ENCODE measurements at places on chromosomes 7 and 10. TPM values are rescaled to one million over a fixed set of nuclear protein-coding genes. Genes with fewer than 3 reads are reported as not detected.

DNA sequence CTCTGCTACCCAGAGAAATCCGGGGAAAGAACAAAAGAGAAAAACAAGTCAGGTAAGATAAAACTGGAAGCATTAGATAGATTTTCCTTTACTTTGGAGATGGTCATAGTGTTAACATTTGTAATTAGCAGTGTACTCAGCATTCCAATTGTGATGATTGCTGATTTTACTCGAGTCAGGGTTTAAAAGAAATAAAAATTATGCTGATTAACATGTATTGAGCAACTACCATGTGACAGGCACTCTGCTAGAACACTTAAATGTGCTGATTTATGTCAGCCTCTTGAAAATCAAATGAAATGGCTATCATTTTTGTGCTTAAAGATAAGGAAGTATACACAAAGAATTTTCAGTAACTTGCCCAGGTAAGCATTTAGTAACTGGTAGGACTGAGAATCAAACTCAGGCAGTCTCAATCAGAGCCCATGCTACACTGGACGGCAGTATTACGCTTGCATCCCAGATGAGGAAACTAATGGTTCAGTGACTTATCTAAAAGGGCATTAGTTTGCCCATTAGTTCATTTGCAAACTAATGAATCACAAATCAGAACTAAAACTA lies 735.1 kb upstream of the SORCS1 start:
- DNase-seq = no peak

DNA sequence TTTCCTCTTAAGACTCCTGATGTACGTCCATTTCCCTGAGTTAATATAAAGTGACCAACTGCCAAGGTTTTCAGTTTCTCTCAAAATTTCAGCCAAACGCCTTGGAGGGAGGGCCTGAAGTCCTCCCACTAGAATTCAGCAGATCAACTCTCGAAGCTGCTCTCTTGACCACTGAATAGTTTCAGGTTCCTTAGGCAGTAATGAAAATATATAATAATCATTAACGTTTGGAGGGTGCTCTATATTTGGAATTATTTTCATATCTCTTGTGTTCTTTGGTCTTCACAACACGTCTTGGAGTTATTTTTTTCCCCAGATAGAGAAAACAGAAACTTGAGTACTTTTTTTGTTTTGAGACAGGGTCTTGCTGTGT lies 123.6 kb upstream of the SFMBT2 start:
- no peak for DNase-seq

ASB10 gene
- total RNA-seq = 46.1 TPM

TAS2R41 gene
- not detected for total RNA-seq

All from left ventricle myocardium superior (tissue), 1 donor.